ENCODE measurements at places on chromosomes 1 and 21. TPM values are rescaled to one million over a fixed set of nuclear protein-coding genes. Genes with fewer than 3 reads are reported as not detected.

- no peak for DNase-seq
Measured at GRCh38 chr1:208251015-208251414, 6.8 kb upstream of the PLXNA2 start.

DNA sequence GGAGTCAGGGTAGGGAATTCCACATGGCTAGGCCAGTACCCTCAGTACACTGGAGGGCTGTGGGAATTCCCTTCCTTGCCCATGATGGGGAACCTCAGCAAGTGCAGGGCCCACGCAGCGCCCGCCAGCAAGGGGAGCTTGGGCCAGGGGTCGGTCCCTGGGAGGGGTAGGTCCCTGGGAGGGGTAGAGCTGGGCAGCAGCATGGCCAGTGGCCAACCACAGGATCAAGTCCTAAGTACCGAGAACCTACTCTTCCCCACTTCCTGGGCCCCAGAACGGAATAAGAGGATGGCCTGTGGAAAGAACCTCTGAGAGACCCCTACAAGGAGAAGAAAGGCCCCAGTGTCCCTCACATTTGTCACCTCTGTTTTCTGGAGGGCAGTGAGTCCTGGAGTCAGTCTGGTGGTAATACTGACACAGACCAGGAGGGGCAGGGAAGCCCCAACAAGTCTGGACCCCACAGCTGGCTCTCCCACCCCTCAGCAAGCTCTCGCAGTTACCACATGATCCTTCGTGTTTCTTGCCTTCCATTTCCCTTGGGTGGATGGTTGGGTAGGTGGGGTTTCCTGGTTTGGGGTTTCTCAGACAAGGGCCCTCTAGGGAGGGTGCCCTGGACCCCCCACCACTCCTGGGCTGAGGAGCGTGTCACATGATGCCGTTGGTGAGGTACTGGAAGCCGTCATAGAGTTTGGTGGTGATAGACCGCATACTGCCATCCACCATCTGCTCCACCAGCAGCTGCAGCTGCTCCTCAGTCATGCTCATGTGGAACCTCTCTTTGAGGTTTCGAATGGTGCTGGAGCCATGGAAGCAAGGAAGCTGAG is 10.3 kb downstream of the ZNF687 start:
- no peak for DNase-seq

DNA sequence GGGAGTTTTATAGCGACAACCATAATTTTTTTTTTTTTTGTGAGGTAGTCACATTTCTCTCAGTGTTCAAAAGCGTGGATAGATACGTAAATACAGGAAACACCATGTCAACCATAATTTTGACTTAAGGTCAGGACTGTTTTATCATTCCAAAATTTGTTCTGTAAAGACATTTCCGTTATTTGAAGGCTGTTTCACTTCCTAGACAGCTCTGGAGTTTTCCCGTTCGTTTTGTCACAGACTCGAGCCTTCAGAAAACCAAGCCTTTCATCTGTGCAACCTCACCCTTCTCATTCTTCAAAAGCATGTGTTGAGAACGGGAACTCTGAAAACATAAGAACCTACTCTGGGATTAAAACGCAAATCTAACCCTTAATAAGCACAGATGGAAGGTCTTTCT is 17.9 kb downstream of the SIM2 start:
- no peak for DNase-seq

GRCh38 chr1:16151196-16151994 is 4.5 kb downstream of the EPHA2 start:
- no peak for DNase-seq

DNA sequence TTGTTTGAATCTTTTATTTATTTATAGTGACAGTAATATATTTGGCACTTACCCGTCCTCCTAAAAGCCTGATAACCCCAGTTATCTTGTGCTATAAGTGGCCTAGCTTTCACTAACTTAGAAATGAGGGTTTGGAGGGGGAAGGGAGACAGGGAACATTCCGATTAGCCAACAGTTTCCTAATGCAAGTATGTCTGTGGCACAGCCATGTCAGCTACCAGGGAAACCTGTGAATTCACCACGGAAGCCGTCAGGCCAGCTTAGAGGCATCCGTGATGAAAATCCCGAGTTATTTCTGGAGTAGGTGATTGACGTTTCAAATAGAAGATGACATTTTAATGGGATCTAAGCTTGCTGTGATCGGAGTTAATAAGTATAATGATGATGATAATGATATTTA is 39.4 kb upstream of the BCL10 start:
- no peak for DNase-seq

- DNase-seq = peak; percentile 50
Measured at GRCh38 chr1:1359664-1360468, 1.5 kb upstream of the MXRA8 start.

DNA sequence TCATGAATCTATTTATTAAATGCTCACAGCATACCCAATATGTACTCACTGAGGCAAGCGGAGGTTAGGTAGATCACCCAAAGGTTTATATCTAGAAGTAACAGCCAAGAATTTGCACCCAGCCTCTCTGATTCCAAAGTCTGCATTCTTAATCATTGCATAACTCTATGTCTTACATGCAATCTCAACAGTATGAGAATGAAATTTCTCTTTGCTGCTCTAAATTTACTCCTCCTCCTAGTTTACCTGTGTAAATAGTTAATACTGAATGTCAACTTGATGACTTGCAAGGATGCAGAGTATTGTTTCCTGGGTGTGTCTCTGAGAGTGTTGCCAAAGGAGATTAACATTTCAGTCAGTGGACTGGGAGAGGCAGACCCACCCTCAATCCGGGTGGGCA is 840.6 kb downstream of the BRINP3 start:
- DNase-seq = no peak

DNA sequence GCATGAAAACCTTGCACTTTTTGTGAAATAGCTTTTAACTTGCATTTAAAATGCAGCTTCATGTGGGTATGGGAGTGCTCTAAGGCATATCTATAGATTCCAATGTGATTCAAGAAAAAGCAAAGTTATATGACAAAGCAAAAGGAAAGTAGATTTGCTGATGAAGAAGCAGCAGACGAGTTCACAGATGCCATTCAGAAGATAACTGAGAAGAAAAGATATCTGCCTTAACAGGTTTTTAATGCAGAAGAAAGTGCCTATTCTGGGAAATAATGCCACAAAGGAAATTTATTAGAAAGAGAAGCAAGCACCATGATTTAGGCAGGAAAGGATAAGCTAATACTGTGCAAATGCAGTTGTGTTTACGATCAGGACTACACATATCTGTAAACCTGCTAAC is 68.1 kb downstream of the PHTF1 start:
- no peak for DNase-seq

- peak; percentile 73 for DNase-seq
Measured at GRCh38 chr1:12034381-12034801, 15.1 kb downstream of the MIIP start.

DNA sequence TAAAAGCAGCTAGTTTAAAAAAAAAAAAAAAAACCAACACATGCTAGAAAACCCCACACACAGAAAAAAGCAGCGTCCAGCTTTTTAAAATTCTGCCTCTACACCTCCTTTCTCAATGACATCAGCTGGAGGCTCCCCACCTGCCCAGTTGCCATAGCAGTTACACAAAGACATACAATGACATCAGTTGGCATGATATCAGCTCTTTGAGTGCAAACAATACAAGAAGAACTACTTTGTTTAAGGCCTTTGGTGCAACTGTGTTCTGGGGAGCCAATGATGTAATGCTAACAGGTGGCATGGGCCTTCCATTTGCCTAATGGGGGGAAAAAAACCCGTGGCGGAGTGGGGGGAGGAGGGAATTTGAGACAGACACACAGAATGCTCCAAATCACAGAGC is 32.9 kb downstream of the DUSP10 start:
- DNase-seq = peak; percentile 85

DNA sequence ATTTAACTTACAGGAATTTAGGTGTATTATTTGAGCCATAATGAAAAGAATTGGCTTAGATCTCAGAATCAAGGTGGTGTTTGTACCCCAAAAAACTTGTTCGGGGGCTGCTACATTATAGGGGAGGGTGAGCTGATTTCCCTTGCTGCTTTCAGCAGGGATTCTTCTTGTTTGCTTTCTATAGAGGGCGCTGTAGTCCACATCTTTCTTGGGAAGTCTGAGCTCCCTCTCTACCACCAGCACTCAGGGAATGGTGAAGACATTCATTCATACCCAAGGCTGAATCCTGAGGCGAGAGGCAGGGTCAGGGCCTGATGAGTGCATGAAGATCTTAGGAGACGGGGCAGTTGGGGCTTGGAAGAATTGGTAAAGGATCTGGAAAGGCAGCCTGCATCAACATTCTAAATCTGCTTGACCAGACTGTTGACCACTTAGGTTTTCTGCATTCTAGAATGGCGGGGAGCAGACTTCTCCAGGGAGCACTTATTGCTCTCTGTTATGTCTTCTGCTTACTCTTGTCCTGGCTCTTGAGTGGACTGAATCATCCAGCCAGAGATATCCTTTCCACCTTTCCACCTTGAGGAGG is 18.9 kb downstream of the SPATA46 start:
- peak; percentile 30 for DNase-seq

DNA sequence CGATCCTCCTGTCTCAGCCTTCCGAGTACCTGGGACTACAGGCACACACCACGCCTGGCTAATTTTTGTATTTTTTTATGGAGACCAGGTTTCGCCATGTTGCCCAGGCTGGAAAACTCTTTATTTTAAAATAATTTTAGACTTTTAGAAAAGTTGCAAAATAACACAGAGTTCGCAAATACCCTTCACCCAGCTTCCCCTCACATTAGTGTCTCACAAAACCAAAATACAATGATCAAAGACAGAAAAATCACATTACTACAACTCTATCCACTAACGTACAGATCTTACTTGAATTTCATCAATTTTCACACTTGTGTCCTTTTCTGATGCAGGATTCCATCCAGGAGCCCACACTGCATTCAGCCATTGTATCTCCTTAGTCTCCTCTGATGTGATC is 58.8 kb upstream of the ERRFI1 start:
- DNase-seq = no peak

DNA sequence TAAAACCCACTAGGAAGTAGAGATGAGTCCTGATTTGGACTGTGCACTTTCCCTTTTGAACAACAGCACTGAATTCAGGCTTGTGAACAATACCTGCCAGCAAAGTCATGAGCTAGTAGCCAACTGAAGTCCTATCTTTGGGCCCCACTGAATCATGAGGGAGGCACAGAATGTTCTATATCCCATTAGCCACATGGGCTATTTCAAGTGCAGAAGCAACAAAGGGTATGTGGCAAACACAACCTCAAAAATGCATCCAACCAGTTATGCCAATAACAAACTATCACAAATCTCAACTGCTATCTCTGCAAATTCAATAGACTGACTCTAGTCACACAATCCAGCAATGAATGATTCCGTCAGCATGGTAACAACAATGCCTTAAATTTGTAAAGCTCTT is 276.0 kb downstream of the MRPL39 start:
- no peak for DNase-seq

- no peak for DNase-seq
Measured at GRCh38 chr1:62462370-62462769, 25.5 kb downstream of the USP1 start.

WNT3A gene
- not detected for total RNA-seq

SCMH1 gene
- 41.8 TPM for total RNA-seq

MANEAL gene
- 16.8 TPM for total RNA-seq

EDN2 gene
- total RNA-seq = not detected

SNRPE gene
- total RNA-seq = 397 TPM
